ENCODE measurements at places on chromosomes 1 and 21. TPM values are rescaled to one million over a fixed set of nuclear protein-coding genes. Genes with fewer than 3 reads are reported as not detected.

- H3K36me3 ChIP-seq = no peaks in the 10 kb centered on the region
- H3K27ac ChIP-seq = no peak overlapping the region
- no peaks in the 10 kb centered on the region for H3K27me3 ChIP-seq
- DNase-seq = no peak
These were observed 623.9 kb upstream of the NR5A2 start for GRCh38 chr1:199403531-199404116.

DNA sequence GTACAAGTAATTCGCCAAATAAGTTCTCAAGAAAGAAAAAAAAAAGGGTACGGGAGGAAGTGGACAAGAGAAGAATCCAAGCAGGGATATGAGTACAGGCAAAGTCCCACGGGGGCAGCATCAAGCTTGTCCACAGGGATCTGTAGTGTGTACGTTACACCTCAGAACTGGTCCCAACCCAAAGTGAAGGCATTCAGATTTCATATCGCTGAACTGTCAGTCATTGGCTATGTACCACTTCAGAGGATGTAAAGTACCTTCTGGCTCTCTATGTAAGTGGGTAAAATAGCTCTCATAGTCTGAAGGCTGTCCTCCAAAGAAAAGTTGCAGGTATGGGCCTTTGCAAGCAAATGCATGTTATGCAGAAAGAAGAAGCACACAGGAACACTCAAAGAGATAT, 8.1 kb upstream of the CLCA4 start:
- no peaks in the 10 kb centered on the region for H3K27me3 ChIP-seq
- H3K4me1 ChIP-seq = no peaks in the 10 kb centered on the region
- no peaks in the 10 kb centered on the region for H3K36me3 ChIP-seq
- H3K27ac ChIP-seq = no peak overlapping the region

Gene ZMPSTE24
- total RNA-seq = 65.4 TPM

Gene DCAF8
- 127 TPM for total RNA-seq

Gene PLD5
- not detected for total RNA-seq
